Right cardiac atrium (tissue), 5 donors: ENCODE measurements at places on chromosomes 6 and 20.

DNA sequence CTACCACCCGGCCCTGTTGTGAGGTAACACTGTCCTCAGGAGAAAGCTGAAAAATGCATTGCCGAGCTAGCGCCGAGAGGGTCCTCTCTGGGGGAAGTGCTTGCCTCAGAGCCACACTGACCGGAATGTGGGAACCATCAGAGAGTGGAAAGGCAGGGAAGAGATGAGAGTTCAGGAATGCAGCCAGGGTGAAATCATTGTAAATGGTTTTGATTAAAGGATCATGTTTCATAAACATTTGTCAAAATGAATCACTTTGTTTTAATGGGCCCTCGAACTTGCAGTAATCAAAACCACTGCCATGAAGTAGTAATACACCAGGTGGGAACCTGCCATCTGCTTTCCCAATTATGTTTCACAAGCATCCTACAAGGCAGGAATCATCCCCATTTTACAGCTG, 16.9 kb upstream of the IL17F start:
- DNase-seq, result no peak

DNA sequence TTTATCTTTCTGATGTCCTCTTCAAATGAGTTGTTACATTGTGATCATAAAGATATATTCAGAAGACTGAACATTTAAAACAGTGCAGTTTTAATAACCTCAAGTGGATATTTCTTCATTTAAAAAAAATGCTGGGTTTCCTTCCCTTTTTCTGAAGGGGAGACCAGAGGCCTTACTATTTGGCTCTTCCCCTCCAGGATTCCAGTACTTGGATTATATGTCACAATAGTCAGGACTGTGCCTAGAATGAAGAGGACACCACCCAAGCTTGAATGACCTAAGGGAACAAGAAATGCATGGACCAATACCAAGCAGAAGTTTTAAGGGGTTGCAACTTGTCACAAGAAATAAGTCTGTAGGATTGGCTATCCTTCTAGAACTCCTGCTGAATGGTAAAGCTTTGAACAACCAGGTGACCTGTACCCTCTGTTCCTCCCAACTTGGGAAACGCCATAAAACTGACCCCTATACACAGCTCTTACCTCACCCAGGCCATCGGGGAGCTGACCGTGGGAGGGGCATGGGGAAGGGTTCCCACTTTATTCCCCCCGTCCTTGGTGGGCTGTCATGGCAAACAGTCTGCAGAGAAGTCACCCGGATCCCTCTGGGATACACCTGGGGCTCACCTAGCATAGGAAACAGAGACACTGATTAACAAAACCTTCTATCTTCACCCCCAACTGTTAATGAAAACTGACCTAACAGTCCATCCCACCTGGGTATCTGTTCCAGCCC, 2.0 kb downstream of the FRS3 start:
- DNase-seq, result no peak

- DNase-seq, result no peak
These were observed 20.1 kb downstream of the SEC23B start for GRCh38 chr20:18527836-18528235.

- peak; percentile 13 for DNase-seq
These were observed 43.6 kb upstream of the ZBP1 start for GRCh38 chr20:57663681-57664451.

DNA sequence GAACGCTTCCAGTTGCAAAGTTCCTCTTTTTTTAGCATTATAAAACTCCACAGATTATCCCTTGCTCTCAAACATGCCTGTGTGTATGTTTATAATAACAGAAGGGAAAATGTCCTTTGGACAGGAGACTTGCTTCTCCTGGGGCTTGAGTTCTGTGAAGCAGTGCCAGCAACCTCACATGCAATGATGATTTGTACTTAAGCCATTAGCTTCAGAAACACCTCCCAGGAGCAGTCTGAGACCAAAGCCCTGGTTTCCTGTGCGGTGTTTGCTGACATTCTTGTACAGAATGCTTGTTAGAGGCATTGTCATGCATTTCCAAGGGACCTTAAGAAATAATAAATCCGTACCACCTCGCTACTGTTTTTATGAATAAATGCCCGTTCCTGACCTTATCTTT, 752.8 kb downstream of the CBLN4 start:
- DNase-seq, result peak; percentile 15

- peak; percentile 71 for DNase-seq
These were observed 34.7 kb upstream of the TBXT start for GRCh38 chr6:166202321-166202733.

- peak; percentile 68 for DNase-seq
These were observed 131.2 kb upstream of the BTN3A2 start for GRCh38 chr6:26233649-26234420.

GRCh38 chr6:124076336-124077048, 272.8 kb downstream of the NKAIN2 start:
- DNase-seq, result no peak

DNA sequence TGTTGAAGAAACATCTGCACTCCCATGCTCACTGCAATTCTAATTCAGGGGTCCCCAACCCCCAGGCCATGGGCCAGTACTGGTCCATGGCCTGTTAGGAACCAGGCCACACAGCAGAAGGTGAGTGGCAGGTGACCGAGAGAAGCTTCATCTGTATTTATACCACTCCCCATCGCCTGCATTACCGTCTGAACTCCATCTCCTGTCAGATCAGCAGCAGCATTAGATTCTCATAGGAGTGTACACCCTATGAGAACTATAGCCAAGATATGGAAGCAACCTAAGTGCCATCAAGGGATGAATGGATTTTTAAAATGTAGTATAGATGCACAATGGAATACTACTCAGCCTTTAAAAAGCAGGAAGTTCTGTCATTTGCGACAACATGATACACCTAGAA, 53.2 kb downstream of the MBOAT1 start:
- DNase-seq, result no peak

DNA sequence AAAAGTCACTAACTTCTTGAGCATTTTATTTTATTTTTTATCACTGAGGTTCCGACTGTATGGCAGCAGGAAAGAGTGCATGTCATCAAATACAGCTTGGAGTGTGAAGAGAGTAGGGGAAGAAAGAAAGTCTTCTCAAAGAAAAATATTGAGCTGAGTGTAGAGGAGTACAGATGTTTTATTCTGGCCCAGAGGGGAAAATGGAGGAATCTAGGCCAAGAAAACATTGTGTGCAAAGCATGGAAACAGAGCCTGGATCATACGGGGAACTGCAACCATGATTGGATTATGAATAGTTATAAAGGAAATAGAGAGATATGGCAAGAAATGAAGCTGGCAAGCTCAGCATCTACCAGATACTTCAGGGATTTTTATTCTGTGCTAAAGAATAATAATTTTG, 104.2 kb upstream of the SCGN start:
- no peak for DNase-seq

DNA sequence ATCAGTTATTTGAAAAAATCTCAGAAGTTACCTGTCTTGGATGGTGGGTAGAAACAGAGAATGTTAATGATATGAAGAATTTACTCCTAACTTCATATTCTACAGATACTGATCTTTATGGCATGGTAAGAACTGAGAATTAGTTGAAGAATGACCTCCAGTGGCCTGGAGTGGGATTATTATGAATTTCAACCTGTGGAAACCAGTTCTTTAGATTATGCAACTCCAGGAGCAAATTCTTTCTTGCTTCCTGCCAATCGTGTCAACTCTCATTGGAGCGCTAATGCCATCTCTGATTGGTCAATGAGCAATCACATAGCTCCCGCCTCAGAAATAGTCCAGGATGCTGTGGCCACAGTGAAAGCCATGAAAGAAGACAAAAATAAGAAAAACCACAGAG, 40.6 kb downstream of the LYRM2 start:
- DNase-seq, result no peak

- no peak for DNase-seq
These were observed 2.4 kb upstream of the PFDN4 start for GRCh38 chr20:54205450-54205849.

DNA sequence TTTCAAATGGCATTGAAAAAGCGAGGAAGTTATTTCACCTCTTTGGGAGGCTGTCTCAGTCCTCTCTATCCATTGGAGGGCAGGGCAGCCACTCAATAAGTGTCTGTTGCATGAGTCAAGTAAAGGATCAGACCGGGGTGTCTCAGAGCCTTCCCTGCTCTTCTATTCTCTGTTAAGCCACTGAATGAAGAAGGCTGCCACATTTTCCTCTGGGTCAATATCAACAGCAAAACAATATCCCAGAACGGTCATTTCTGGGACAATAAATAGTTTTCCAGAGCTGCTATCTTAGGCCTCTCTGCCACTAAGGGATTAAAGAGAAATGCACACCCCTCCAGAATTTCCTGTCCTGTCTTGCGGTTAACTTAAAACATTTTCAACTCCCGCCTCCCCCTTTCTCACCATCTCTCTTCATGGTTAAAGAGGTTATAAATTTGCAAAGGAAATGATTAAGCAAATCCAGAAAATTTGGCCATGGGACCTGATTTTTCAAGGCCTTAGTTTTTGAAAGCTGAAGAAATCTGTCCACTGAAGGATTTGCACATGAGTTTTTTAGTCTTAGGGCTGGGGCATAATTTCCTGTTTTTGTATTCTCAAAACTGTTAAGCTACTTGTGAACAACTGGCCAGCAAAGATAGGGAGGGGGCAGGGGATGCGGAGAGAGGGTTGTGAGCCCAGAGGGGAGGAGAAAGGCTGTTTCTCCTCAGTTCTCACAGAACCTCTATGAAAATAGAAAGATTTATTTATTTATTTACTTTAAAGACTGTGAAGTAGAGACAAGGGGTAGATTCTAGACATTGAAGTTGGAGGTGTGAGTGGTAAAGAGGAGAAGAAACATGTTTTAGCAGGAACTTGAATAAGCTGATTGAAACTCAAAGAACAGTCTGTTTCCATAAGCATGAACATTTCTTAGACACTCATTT, 135.7 kb downstream of the BCAS1 start:
- peak; percentile 69 for DNase-seq

GRCh38 chr6:130140084-130140483, 82.7 kb downstream of the SAMD3 start:
- DNase-seq, result no peak

GRCh38 chr20:2330090-2330695, 34.4 kb downstream of the TGM3 start:
- no peak for DNase-seq

DNA sequence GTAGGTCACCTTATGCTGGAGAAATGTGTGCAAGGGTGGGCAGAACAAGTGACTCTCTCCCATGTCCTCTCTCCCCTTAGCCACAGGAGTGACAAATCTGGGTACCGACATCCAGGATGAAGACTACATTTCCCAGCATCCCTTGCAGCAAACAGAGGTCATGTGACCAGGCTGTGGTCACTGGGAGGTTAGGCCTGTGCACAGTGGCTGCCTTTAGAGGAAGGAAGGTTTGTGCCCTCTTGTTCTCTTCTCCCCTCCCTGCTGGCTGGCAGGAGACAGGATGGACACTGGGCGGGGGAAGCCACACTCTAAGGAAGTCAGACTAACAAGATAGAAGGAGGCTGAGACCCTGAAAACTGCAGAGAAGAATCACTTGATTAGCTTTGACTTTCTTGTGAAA, 360.2 kb downstream of the PREX1 start:
- DNase-seq, result no peak

DNA sequence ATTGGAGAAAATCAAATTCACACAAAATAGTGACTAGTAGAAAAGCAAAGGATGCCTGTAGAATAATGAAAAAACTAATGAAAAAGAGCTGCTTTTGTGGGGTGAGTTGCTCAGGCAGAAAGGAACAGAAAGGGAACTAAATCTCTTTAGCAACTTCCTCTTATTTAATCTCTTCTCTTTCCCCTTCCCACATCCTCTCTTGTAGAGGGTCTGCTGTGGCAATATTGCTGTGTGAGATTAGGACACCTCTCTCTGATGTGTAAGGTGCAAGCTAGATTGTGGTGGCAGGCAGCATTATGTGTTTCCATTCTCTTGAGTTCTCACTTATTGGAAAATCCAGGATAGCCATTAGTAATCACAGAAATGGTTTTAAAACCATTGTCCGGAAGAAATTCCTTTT, 49.7 kb downstream of the SYNE1 start:
- no peak for DNase-seq

DNA sequence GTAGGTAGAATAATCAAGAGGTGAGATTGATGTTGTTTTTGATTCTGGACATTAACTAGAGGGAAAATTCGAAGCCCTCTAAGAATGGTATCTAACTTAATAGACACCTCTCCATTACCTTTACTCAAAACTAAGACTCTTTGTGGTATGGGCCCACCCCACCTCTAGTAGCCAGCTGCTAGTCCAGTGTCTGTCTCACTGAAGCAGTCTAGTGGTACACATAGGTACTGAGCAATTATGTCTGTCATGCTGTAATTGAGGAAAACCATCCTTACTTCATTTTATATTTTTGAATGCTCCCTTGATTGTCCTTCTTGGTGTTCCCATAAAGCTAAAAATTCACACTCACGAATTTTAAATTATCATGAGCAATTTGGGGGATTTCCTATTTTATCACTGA, 290.7 kb downstream of the ARHGAP18 start:
- DNase-seq, result no peak

GRCh38 chr6:83781506-83781905, 71.7 kb upstream of the RIPPLY2 start:
- no peak for DNase-seq

DNA sequence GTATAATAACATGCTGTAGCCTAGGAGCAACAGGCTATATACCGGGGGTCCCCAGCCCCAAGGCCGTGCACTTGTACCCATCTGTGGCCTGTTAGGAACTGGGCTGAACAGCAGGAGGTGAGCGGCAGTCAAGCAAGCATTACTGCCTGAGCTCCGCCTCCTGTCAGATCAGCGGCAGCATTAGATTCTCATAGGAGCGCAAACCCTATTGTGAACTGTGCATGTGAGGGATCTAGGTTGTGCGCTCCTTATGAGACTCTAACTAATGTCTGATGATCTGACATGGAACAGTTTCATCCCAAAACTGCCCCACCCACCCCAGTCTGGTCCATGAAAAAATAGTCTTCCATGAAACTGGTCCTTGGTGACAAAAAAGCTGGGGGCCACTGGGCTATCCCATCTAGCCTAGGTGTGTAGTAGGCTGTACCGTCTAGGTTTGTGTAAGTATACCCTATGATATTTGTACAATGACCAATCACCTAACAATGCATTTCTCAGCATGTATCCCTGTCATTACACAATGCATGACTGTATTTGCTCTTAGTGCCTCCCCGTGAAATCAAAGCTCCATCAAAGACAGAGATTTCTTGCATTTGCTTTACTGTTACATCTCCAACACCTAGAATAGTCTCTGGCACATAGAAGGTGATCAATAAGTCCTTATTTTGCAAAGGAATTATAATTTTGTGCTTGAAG, 30.8 kb downstream of the NHSL1 start:
- DNase-seq, result no peak

DNA sequence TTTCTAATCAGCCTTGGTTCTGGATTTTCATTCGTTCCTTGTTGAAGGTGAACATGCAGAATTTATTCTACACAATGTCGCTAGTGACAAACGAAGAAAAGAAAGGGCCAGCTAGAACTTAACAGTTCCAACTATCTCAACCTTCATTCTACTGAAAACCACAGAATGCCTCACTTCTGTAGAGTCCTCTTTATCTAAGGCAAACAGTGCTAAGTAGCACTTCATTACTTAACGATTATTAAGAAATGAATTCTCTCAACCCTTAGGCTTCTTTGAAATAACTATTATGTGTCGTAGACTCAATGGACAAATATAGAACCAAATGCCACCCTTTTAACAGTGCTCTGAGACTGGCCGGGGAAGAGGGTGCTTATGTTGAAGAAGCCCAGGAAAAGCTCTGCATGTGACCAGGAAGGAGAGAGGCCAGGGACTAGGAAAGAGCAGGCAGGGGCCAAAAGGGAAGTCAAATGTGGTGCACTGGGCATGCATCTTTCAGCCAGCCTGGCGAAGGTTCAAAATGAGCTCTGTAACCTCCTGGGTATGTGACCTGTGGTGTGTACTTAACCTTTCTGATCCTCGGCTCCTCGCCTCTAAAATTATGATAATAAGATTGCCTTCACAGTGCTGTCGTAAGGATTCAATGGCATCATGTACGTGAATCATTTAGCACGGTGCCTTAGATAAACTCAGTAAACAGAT, 55.4 kb upstream of the BMP2 start:
- DNase-seq, result no peak
